Kasumi-1 (cell line): ENCODE measurements at places on chromosomes 3 and 15.

- no peak for DNase-seq
Measured at GRCh38 chr3:106120356-106120755, 251.5 kb upstream of the CBLB start.

DNA sequence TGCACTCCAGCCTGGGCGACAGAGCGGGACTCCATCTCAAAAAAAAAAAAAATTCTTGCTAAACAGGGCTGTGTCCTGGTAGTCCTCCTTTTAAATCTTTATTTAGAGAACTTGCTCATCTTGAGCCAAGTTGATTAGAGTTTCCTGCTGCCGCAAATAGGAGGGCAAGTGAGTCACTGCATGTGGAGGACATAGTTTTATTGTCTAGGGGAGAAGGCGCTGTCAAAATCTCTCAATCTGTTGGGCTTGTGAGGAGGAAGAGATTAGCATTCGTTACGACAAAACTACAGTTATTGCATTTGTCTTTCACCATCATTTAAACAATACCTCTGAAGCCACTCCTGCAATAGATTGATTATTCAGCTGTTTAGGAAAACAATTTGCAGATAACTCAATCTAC is 11.5 kb downstream of the MUC4 start:
- no peak for DNase-seq

DNA sequence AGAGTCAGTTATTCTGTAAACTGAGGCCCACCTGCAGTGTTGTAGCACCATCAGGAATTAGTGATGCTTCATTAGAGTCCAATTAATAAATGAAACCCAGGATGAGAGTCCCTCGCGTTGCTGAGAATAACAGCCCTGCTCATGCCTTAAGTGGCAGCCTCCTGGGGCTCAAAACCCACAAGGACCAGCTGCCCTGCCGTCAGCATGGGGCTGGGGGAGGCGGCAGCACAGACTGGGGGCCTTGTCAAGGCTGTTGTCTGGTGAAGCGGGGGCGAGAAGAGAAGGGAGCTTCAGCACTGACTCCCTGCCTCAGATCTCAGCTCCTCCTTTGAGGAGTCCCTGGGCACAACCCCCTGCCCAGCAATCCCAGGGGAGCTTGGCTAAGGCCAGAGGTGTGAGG is 21.0 kb downstream of the CCDC33 start:
- no peak for DNase-seq

- no peak for DNase-seq
Measured at GRCh38 chr3:193295985-193296384, 55.0 kb downstream of the PLAAT1 start.

DNA sequence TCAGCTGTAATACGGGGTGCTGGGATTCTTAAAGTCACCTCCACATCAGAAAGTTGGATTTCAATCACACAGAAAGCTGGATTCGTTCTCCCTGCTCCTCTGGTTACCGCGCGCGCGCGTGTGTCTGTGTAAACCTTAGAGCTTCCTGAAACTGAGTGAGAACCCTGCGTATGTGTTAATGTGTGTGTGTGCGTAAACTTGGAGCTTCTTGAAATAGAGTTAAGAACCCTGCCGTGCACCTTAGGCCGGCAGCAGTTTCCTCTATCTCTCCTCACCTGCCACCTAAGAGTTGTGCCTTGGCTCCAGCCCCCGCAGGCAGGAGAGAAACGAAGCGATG is 531 bp downstream of the LZTFL1 start:
- DNase-seq = peak; percentile 57

DNA sequence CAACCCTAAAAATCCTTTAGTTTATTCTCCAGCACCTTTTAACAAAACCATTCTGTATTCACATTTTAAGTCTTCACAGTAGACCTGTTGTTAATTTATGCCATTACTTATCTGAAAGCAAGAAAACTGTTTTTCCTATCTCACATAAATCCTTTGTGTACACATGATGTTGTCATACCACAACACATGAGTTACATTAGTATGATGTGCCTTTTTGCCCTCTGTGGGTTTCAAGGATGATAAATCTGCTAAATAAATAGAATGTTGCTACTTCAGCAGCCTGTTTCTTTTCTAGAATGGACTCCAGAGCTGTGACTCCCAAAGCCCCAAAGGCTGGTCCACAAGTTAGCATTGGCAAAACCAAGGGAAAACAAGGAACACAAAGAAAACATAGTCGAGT is 151.6 kb downstream of the SERPINI1 start:
- no peak for DNase-seq

DNA sequence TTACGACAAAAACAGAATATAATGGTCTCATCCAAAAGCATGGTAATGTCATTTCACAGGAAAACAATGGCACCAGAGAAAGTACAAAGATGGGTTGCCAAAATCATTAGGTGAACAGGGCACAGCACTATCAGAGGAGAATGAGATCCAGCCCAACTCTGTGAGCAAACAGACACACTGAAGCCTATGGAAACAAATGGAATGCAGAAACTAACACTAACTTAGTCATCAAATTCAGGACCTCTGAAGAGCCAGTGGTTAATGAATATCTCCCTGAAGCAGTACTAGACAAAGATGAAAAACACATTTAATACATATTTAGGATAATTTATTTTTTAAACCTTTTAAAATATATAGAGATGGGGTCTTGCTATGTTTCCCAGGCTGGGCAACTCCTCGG is 14.6 kb upstream of the RPS17 start:
- no peak for DNase-seq

DNA sequence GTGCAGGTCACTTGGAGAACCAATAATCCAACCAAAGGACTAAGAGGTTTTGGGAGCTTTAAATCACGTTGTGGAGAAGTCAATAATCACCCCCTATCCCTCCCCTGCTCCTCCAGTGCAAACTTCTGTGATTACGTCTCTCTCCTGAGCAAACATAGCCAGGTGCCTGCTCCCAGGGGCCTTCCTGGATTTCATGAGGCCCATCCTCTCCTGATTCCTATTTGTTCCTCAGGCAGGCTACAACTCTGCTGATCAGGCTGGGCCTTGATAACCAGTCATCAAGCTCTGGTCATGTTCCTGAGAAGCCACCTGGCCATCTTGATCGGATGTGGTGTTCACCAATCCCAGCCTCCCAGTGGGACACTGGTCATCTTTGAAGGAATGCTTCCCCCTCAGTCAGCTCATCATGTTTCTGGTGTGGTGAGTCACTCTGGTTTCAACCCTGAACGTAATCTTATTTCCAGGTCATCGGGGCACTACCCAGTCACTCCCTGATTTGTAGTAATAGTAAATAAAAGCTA is 2.9 kb upstream of the ZNF710 start:
- no peak for DNase-seq

GRCh38 chr3:151673974-151674373 is 59.8 kb upstream of the AADACL2 start:
- DNase-seq = no peak

GRCh38 chr3:100725935-100726513 is 16.7 kb downstream of the TFG start:
- no peak for DNase-seq

DNA sequence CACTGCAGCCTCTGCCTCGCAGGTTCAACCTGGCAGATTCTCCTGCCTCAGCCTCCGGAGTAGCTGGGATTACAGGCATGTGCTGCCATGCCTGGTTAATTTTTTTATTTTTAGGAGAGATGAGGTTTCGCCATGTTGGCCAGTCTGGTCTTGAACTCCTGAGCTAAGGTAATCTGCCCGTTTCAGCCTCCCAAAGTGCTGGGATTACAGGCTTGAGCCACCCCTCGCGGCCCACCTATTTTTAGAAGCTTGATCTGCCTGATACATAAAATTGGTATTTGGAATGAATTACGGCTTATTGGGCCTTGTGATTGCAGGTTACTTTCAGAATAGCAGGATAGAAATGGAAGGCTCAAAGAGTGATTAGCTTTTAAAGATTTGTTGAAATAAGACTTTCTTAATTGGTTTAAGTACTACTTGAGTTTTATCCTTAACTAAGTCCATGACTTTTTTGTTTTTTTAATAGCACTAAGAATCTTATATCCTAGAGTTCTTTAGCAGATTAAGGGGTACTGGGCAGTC is 25.0 kb downstream of the GMPS start:
- no peak for DNase-seq

DNA sequence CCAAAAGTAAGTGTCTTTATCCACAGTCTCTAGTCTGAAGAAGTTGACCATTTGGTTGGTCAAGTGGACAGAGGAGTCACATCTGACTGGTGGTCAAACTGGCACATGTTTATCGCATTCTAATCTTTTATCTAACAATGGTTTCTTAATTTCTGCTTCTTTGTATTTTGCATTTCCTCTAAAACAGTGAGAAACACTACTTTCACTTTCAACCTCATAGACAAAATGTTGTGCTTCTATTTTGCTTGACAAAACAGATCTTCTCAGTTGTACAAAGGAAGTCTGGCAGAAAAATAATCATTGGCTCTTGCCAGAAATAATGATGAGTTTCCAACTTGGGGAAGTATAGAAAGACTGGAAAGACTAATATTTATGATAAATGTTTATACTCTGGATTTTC is 103.9 kb downstream of the MME start:
- DNase-seq = no peak

DNA sequence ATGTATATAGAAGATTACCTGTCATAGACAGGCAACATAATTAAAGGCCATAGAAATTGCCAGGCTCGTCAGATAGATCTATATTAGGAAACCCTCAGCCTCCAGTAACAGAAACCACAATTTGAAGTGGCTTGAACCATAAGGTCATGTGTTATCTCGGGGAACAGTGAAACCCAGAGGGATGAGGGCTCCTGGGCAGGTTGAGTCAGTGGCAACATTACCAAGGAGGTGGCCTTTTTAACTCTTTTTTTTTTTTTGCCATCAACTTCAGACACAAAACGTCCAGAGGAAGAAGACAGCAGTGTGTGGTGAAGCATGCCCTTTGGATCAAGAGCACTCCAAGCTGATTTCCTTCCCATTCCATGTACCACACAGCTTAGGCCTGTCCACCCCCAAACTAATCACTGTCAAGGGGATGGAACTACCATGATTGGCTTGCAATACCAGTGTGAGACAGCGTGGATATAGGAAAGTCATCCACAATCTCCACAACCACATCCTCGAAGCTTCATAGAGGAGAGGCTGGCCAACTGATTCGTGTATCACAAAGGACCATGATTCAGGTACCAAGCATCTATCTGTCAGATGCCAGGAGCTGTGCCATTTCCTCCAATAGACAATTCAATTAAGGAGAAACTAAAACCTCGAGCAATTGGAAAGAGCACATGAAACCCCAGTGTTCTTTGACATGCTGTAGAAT is 999 bp upstream of the KIF7 start:
- DNase-seq = no peak

DNA sequence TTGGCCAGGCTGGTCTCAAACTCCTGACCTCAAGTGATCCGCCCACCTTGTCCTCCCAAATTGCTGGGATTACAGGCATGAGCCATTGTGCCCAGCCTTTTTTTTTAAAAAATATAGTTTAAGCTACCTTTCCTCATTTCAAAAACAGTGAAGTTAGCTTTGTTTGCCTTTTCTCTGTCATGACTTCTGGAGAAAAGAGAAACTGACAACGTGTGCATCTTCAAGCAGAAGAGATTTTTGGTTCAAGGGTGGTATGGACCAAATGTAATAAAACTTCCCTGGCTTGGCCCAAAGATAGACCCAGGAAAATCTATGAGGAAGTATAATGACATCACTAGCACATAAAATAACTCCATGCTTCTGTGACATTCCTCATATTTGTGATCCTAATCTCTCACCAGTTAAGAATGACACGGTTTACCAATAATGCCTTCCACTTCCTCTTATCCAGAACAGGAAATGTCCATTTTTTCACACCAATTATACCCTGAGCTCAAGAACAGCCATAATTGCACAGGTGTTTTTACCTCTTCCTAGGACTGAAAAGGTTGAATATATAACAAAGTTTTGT is 781.2 kb upstream of the NR2F2 start:
- DNase-seq = no peak

GRCh38 chr3:150797155-150797554 is 34.2 kb upstream of the SIAH2 start:
- DNase-seq = no peak

DNA sequence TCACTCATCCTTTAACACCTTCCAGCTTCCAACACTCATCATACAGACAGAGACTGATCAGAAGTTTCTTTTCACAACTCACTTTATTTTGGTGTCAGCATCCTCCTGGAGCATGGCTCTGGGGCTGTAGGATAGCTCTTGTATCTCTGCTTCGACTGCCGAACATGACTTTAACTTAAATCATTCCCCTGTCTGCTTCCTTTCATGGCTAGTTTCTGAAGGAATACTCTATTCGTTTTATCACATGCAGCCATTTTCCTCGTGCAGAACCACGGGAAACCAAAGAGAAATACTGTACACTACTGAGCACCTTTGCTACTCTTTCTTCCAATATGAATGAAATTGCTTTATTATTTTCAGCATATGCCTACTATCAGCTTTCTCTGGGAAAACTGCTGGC is 2.1 kb upstream of the TMOD2 start:
- DNase-seq = no peak

DNA sequence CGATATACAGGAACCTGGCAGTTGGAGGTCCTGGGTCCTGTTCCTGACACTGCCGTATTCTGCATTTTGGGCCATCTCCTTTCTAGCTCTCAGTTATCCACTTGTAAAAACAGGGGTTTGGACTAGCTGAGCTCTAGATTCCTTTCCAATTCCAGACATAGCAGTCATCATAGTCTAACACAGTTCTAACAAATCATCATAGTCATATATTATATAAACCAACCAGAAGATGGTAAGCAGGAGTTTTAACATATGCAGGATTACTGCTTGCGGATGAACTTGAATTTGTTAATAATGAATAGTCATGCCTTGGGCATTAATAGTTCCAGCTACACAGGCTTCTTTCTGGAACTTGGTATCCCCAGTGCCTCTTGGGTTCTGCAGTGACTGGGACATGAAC is 26.6 kb downstream of the MASP1 start:
- DNase-seq = no peak

- DNase-seq = no peak
Measured at GRCh38 chr3:59845386-59845785, 795.6 kb upstream of the CFAP20DC start.

- no peak for DNase-seq
Measured at GRCh38 chr3:128378631-128379347, 87.9 kb downstream of the DNAJB8 start.

GRCh38 chr3:172536505-172536904 is 13.3 kb upstream of the TNFSF10 start:
- no peak for DNase-seq

DNA sequence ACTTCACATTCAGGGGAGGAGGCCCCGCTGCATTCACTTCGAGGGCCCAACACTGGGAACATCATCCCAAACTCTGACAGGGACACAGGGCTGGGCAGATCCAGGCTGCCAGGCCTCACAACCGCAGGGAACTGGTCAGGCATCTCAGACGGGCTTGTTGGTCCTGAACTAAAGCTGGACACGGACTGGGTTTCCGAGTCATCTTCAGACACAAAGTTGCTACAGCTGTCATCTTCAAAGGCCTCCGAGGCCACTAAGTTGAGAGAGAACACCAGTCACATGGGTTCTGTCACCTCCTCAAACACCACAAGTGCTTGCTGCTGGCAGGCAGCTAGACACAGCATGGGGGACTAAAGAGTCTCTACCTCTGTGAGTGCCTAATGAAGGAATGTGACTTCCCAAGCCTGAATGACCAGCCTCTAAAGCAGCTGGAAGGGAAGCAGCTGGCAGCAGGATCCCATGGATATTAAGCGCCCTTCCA is 50.9 kb downstream of the CAPN7 start:
- DNase-seq = no peak

GRCh38 chr3:31133541-31133940 is 239.1 kb upstream of the GADL1 start:
- DNase-seq = no peak
